Substantia nigra (tissue), 51 donors: ENCODE measurements at places on chromosomes 12 and 14.

DNA sequence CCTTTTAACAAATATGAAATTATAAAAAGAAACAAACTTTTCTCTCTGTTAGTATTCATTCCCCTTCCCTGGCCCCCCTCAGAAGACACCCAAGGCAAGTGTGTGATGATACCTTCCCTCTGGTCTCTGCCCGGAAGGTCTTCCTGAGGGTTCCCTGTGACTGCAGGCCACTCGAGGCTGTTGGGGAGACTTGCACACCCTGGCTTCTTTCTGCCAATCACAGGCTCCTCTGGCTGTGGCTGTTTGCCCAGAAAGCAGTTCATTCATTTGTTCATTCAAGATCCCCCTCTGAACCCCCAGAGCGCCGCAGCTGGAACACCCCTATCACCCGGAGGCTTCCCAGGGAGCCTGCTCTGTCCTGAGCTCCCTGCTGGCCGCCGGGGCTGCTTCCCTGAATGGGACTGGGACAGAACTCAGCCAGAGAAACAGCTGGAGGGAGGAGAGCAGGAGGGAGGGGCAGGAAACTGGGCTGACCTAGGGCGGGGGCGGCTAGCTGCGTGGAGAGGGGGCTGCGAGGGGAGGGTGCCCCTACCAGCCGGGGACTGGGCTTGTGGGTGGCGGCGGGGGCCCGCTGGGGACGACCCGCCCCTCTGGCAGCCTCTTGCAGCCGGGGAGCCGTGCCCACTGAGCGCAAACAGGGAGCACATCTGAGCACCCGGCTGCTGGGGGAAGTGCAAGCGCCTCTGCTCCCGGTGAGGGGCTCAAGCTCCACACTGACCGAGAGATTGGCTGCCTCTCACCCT lies at the start of gene CMKLR1:
Gene CMKLR1, minus strand, starts transcription at position 397 of the 743 bp plus-strand sequence. CDS start 45,720 bp downstream, outside the sequence.
- DNase-seq: peak; percentile 4

DNA sequence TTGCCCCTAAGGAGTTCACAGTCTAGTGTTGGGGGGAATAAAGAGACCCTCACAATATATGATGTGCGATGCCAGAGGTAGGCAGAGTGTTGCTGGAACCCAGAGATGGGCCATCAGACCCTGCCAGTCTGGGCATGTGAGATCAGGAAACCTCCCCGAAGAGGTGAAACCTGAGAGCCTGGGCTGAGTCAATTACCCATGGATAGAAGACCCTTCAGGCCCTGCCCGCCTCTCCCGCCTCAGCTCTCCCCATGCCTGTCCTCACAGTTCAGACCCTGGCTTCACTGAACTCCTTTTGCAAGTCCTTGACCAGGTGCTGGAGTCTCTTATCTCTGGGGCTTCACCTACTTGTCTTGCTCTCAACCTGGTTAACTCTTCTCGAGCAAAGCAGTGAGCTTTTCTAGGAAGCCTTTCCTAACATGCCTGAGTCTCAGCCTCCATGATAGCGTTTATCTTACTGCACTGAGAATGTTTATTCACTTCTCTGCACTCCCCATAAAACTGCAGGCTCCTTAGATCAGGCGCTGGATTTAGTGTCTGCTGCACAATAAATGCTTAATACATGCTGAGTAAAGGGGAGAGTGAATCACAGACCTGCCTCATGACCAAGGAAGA lies 19.6 kb downstream of the ALDH1L2 start:
- DNase-seq: no peak

GRCh38 chr14:68153275-68153674 lies 333.7 kb downstream of the RAD51B start:
- no peak for DNase-seq

GRCh38 chr14:50060871-50061663 lies 55.3 kb downstream of the VCPKMT start:
- no peak for DNase-seq

GRCh38 chr14:68849416-68849815 lies 56.5 kb upstream of the ZFP36L1 start:
- DNase-seq: no peak

GRCh38 chr12:21962236-21962635 lies 21.0 kb upstream of the ABCC9 start:
- DNase-seq: no peak

DNA sequence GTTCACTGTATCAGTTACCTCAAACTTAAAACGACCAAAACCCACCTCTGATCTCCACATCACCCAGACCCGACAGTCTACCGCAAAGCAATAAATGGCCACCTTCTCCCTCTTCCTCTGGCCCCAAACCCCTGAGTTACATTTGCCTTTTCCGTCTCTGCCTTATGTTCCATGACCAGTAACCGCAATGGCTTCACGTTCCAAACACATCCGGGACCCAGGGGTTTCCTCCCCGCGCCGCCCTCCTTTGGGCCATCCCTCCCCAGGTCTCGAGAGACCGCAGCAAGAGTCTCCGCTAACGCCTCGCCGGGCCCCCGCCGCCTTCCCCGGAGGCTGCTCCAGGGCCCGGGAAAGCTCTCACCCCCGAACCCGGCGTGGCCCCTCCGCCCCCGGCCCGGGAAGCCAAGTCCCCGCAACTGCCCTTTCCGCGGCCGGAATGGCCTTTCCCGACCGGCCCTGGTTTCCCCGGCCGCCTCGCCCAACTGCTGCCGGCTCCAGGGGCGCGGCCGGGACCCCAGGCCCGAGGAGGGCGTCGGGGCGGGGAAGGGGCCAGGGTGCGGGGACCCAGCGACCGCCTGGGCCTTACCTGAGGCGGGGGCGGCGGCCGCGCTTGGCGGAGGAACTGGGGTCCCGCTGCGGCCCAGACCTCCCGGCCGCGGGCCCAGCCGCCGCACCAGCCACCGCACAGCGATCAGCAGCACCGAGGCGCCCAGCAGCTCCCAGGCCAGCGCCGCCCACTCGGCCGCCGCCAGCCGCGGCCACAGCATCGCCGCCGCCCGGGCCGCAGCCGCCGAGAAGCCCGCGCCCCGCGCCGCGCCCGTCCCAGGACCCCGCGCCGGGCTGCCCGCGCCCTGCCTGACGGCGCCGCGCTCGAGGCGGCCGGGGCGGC lies at the start of gene ANKLE2:
Gene ANKLE2, minus strand, starts transcription at position 801 of the 889 bp plus-strand sequence. Its CDS starts 34 bp downstream, at position 767.
- DNase-seq: no peak

- no peak for DNase-seq
These were observed 21.3 kb upstream of the BCDIN3D start for GRCh38 chr12:49863946-49864797.

- no peak for DNase-seq
These were observed 25.9 kb downstream of the CMKLR1 start for GRCh38 chr12:108313241-108313605.

- no peak for DNase-seq
These were observed 49.3 kb downstream of the RAB35 start for GRCh38 chr12:120067084-120067869.

- DNase-seq: no peak
These were observed 58.8 kb downstream of the CHGA start for GRCh38 chr14:92981726-92982125.

GRCh38 chr14:103488960-103489359 lies 33.7 kb downstream of the CKB start:
- no peak for DNase-seq
